NCI-H526 (cell line): ENCODE measurements at places on chromosomes 7 and 10.
A peak's percentile ranks its signal among the peaks of the same experiment; 100 is the strongest.

DNA sequence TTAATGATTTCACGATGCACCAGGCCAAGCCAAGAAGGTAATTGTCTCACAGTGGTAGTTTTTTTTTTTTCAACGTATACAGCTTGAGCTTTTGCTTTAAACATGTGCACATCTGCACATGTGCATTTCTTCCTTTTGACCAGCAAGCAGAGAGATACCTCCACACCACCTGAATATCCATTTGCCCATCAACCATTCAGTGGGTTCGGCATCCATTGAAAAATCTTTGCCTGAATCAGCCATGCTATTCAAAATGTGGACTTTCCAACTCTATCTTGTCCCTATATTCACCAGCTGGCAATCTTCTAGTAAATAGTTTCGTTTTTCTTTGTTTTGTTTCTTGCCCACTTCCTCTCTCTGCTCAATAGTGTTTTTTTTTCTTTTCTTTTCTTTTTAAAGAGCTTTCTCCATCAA is 7.7 kb upstream of the TRA2A start:
- DNase-seq = no peak

DNA sequence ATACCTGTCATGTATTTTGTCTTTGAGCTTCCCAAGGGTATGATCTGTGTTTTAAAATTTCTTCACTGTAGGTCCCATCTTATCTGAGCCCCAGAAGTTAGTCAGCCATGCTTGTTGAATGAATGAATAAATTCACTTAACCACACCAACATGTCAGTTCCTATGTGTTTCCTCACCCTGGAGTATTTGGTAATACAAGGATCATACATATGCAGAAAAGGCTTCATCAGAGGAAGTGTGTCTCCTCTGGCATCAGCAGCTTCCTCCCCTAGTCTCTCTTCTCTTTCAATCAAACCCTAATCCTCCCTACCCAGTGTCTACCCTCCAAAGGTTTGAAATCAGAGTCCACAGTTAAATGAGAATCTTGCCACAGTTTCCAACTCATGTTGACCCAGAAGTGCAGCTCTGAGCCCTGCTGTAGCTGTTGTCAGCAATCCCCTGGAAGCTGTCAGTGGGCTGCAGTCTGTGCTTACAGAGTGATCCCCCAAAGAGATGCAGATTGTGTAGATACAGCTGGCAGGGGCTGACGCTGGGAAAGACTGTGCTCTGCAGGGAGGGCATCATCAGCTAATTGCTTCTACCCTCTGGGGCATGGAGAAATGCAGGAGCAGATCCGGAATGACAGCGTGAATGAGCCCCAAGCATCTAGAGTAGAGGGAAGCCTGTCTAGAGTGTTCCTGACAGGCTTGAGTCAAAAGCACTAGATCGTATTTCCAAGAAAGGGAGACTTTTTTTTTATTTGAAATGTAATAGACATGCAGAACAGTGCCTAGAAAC is 105.0 kb upstream of the WDR11 start:
- peak; percentile 14 for DNase-seq

DNA sequence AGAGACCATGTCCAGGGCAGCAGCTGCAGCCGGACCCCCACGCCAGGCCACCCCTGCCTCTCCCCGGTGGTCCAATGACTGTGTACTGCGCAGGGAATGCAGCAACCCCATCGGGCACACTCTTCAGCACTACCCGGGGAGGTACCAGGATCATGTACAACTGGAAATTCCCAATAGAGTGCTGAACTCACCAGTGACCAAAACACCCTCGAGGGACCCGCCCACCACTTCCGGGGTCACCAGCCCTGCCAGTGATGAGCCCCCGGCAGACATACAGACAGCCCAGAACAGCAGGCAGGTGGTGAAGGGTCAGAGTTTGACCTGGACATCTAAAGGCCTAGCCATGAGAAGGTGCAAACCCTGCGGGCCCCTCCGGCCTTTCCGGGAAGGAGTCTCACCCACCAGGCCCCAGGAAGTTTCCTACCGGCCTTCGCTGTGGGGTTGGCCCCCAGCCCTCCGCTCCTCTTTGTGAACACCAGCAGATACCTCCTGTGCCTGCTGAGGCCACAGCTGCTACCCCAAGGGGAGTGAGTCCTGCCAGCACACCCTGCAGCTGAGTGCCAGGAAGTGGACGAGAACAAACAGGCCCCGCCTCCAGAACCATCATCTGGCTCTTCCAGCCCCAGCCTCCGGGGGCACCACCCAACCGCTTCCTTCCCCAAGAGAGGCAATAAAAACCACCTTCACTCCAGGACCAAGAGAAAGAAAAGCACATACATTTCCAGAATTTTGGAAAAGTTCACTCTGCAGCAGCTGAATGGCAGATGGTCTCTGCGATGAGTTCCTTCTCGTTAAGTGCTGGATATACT is 5.0 kb upstream of the ANKRD61 start:
- DNase-seq = peak; percentile 17

- no peak for DNase-seq
Measured at GRCh38 chr10:113177156-113177935, 227.3 kb downstream of the TCF7L2 start.
